ENCODE measurements at places on chromosomes 1 and 21.

GRCh38 chr1:236853921-236854604 lies 59.0 kb downstream of the MTR start:
- no peak for DNase-seq

- no peak for DNase-seq
Observed at GRCh38 chr1:8335246-8335645, 17.3 kb downstream of the SLC45A1 start.

DNA sequence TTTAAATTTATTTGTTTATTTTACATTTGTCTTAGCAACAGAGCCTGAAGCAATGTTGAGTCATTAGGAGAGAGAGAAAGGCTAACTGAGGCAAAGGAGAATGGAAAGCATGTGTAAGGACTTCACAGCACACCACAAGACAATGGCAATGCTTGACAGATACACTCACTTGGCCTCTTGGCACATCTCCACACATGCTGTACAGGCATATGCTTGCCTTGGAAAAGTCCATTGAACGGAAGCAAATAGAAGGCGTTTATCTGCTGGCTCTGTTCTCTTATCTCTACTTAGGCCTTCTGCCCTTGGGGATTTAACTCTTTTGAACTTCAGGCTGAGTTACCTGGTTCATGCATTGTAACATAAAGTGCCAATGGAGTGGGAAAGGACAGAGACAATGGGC lies 262.2 kb upstream of the POU3F1 start:
- no peak for DNase-seq

GRCh38 chr1:46810596-46810995 lies 11.8 kb downstream of the CYP4B1 start:
- no peak for DNase-seq

- no peak for DNase-seq
Observed at GRCh38 chr21:32884062-32884461, 112.5 kb upstream of the PAXBP1 start.

- DNase-seq: no peak
Observed at GRCh38 chr21:46078978-46079351, 18.9 kb upstream of the COL6A2 start.

DNA sequence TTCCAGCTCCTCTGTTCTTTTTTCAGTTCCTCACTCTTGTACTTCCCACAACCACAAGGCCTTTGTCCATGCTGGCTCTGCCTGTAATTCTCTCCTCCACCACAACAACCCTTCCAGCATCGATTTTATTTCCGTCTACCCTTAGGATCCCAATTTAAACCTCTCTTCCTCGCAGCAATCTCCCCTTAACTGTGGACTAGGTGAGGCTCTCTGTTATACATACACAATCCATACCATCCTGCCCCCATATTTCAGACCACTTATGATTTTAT lies 90.4 kb upstream of the ZC3H11B start:
- DNase-seq: no peak

GRCh38 chr1:62337706-62338631 lies 18.7 kb upstream of the KANK4 start:
- DNase-seq: no peak

DNA sequence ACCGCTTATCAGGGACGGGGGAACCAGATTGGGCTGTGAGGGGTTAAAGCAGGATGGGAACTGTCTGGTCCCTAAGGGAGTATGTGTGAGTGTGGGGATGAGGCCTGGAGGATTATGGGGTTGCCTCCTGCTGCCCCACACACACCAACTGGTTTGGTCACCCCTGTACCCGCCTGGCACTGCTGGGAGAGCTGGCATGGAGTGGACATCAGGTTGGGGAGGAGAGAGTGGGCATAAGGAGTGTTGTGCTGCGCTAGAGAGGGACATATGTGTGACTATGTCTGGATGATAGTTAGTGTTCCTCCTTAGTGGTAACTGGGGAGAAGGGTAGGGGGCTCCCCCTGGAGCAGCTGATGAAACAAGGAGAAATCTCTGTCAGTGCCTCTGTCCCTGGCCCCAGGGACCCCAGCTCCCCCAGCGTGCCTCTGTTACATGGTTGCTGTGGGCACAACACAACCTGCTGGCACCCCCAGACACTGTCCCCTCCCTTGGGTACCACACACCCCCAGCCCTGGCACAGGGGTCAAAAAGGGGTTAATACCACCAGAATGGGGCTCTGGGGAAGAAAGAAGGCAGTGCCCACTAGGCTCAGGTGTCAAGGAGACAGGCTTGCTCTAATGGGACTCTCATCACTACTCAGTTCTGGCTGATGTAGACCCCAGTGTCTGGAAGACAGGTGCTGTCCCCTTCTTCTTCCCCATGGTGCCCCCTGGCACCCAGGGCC lies 1.9 kb downstream of the ZBTB7B start:
- no peak for DNase-seq

GRCh38 chr21:17697473-17697872 lies 84.8 kb upstream of the BTG3 start:
- DNase-seq: no peak

DNA sequence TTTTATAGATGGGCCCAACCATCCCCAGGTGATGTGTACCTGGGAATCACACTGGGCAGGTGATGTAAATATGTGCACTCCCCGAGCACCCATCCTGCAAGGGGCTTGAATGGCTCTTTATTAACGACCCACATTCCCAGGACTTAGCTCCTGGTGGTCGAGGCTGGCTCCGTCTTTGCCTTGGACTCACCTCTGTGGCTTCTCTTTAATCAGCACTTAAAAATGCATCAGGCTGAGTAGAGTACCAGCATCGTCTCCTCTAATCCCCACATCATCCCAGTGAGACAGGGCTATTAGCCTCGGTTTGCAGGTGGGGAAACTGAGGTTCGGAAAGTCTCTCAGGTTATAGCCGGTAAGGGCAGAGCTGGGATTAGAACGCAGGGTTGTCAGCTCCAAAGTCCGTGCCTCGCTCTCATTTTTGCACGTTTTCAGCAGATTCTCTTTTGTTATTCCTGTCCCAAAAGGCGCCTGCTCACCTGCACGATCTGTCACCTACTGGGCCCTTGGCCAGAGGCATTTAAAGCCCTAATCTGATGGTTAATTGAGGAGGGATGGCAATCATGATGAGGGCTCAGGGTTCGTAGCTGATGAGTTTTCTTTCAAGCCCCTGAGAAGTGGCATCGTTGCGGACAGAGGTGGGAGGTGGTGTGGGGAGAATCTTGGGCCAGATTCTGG lies 29.4 kb downstream of the SPSB1 start:
- no peak for DNase-seq

DNA sequence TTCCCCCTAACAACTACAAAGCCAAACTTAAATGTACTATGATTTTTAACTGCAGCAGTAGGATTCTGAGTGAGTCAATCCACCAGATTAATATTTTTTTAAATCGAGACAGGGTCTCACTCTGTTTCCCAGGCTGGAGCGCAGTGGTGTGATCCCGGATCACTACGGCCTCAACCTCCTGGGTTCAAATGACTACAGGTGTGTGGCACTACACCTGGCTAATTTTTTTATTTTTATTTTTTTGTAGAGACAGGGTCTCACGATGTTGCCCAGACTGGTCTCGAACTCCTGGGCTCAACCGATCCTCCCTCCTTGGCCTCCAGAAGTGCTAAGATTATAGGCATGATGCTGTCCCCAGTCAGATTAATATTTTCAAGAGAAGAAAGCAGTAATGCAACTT lies 88.1 kb downstream of the SLC45A1 start:
- no peak for DNase-seq

DNA sequence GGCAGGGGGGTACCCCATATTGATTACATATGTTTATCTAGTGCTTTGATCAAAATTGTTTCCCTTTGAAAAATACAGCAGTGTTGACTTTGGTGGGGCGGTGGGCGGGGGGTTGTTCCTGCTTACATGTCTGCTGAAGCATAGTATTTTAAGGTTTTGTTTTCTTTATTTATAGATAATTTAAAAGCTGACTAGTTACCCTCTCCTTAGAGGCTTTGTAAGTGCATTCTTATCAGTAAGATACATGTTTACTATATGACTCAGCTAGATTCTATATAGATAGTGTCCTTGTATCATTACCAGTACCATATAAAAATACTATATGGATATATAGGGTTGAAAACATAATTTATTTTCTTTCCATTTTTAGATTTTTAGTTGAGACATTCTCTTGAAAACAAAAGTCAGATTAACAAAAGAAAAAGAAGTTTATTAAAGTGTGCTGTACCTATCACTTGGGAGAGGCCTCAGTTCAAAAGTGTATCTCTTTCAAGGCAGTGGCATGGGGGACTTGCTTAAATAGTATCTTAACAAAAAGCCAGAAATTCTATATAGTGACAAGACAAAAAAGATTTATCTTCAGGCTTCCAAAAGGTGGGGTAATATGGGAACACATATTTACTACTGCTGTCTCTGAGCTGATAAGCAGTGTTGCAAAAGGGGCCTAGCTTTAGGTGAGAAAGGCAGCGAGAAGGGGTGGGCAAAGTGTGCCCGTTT lies 79.0 kb downstream of the HS2ST1 start:
- DNase-seq: no peak

- no peak for DNase-seq
Observed at GRCh38 chr1:53618500-53619366, 120.2 kb downstream of the GLIS1 start.

DNA sequence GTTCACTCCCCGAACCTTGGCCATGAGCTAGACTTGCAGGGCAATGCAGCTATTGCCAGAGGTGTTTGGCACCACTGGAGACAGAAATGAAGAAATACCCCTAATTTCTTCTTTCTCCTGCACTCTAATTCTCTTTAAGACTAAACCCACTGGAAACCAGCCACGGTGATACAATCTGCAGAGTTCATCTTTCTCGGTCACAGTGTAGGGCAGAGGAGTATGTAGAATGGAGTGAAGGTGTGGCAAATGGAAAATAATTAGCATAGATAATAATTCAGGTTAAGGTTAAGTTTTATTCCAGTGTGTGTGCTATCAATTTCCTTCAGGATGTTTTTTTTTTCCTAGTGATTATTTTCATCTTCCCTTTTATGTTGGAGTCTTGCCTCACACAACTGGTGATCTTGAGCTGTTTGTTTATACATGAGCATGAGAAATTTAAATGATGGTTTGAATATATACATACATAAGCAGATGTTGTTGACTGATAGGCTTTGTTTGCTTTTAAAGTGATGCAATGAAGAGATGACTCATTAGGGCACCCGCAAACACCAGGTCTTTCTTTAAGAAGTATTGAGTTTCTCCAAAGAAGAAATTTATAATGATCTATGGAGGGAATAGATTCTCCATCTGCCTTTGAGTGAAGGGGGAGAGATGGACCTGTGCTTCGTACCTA lies 81.9 kb downstream of the SPATA17 start:
- no peak for DNase-seq

- no peak for DNase-seq
Observed at GRCh38 chr1:205950826-205951549, 7.7 kb upstream of the SLC26A9 start.

DNA sequence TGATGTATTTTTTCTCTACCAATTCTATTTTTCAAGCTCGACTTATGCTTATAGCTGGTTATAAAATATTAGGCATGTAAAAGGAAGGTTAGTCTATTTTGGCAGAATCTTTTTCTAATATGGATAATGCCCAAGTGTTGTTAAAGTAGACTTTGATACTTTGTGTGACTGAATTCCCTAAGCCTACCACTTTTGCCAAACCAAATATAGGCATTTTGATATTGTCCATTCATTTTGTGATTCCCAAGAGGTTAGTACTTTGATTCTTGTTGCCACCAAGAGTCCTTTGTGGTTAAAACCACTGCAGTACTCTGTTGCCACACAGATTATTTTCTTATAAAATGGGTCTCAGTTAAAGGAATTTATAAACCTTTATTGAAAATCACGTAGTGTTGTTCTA lies 4.2 kb downstream of the WDR3 start:
- DNase-seq: no peak
